Aorta (tissue), 5 donors: ENCODE measurements at places on chromosomes 4 and X.

DNA sequence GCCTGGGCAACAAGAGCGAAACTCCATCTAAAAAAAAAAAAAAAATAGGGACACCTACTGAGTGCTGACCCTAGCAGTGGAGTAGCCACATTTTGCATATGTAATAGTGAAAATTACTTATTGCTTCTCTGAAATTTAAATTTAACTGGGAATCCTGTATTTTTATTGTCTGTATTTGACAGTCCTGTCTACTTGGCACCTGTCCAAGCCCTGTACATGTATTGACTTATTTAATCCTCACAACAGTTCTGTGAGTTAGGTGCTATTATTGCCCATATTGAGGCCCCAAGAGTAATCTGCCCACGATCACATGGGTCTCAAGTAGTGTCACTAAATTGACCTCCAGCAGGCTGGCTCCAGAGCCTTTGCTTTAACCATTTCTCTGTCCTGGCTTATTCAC lies 81.6 kb downstream of the WDR19 start:
- no peak for DNase-seq

DNA sequence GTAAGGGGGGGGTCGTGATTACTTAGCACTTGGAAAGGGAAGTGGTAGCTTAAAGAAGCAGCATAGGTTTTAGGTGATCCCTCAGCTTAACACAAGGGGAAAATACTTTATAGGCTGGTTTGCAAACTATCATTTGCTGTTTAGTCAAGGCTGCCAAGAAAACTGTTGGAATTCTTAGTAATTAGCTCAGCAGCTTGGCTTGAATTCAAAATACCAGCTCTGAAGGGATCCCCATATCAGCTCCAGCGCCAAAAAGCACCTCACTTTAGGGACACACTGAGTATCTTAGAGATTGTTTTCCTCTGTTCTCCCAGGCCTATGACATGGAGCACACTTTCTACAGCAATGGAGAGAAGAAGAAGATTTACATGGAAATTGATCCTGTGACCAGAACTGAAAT lies 8.8 kb downstream of the TNMD start:
- no peak for DNase-seq

GRCh38 chr4:14856934-14857235 lies 145.4 kb upstream of the CPEB2 start:
- no peak for DNase-seq

DNA sequence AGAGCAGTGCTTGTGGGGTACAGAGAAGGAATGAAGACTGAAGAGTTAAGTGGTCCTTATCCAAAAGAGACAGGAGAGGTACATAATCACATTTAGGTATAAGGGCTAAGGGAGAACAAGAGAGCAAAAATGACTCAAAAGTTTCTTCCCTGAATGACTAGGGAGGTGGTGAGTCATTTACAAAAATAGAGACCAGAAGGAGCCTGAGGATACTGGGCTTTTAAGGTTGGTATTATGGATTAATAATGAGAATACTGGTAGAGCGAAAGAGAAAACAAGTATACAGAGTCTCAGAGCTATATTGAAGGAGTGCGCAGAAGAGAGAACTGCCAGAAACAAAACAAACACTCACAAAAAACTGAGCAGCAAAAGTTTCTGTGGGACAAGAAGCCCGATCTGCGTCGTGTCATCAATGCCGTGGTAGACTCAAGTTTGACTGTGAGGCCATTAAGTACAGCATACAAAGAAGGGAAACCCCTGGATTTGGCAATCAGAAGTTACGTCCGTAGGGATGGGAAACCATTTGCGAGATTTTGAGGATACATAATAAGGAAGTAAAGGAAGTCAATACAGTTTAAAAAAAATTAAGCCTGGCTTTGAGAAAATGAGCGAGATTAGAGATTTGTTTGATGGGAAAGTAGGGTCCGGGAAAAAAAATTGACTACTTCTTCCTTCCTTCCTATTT lies 129.1 kb upstream of the STIM2 start:
- DNase-seq = no peak

DNA sequence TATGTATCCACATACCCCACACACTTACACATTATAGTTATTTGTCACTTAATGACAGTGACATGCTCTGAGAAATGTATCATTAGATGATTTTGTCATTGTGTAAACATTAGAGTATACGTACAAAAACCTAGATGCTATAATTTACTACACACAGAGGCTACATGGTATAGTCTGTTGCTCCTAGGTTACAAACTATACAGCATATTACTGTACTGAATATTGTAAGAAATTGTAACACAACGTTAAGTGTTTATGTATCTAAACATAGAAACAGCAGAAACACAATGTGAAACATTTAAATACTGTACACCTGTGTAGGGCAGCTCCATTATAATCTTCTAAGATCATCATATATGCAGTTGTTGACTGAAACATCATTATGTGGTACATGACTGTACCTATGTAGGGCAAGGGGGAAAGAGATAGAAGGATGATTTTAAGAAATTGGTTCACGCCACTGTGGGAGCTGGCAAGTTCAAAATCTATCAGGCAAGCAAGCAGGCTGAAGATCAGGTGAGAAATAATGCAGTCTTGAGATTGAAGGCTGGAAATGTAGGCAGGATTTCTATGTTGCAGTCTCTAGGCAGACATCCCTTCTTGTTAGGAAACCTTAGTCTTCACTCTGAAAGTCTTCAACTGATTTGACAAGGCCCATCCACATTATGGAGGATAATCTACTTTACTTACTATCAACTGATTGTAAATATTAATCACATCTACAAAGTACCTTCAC lies 78.0 kb upstream of the CPEB2 start:
- DNase-seq = no peak

GRCh38 chr4:82138374-82138773 lies 235.4 kb downstream of the HNRNPD start:
- DNase-seq = no peak

DNA sequence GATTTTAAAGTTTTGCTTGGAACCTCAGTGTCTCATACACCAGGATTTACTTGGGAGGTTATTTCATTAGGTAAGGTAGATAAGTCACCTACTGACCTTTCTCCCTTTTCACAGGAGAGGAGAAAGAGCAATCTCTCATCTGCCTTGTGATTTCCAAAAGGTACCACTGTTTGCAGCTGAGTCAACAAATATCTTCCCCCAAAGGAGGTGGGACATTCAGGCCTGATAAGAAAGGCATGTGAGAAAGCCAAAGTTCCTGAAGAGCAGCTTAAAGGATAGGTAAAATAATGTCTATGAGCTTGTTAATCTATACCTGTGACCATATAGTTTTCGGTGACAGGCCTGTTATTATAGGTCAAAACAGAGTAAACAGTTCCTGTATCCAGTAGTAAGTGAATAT lies 45.0 kb downstream of the FAM47B start:
- DNase-seq = no peak

DNA sequence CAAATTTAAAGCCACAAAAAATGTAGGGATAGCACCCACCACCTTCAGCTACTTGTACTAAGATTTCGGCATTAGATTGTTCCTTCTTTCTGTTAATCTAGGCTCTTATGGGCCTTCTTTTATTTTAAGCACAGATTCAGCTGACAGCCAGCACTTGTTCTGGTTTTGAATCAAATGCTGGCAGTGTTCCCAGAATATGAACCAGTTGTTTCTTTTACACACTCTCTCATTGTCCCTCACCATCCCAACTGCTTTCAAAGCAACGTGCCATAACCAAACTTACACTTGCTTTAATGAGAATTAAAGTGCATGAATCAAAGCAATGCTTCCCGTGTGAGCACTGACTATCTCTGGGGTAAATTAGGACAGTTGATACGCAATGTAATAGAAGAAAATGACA lies 744.5 kb upstream of the FAM241A start:
- DNase-seq = no peak
